ENCODE measurements at places on chromosomes 3 and 15.

- DNase-seq, result no peak
These were observed 192.6 kb upstream of the MBNL1 start for GRCh38 chr3:152076148-152076547.

DNA sequence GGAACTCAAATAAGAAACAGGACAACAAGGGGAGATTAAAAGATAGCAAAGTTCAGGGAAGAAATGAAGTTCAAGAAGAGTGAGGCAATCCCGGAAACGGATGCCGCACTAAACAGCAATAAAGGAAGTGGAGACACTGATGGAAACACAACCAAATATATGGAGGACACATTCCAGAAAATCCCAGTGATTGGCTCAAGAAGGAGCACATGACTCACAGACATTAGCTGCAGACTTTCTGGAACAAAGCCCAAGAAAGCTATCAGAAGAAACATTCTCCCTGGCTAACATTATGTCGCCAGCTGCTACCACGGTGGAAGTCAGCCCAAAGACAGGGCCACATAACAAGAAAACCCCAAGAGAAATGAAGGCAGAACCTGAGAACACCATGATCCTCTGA, 18.1 kb upstream of the VGLL4 start:
- DNase-seq, result no peak

GRCh38 chr3:90080988-90081387, 973.6 kb downstream of the EPHA3 start:
- DNase-seq, result no peak

DNA sequence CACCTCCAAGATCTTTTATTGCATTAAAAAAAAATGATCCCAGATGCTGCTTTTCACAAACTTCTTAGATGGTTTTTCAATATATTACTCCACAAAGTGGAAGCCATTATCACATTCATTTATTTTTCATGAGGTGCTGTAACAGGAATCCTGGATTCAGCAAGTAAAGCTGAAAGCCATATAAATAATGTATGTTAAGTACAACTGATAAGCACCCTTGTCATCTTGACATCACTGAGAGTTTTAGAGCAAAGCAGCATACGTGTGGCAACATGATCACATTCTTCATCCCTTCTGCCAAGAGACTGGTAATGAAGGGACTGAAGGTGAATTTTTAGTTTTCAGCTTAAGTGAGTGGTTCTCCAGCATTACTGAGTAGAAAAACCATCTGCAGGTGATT, 44.9 kb upstream of the LRRFIP2 start:
- no peak for DNase-seq

DNA sequence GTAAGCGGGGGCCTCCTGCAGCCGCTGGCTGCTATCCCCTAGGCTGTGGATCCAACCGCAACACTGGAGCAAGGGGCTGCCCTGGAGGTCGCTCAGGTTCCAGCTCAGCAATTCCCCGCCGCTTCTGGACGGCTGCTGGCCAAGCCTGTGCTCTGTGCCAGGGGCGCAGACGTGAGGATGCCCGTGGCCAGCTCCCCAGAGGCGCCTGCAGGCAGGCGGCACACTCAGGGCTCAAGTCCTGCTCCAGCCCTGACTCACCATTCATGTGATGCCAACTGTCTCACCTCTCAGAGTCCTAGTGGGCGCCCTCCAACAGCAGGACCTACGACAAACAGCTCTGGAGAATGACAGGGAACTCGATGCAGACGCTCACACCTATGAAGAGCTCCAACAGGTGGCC, 31.6 kb downstream of the KLHL25 start:
- no peak for DNase-seq

GRCh38 chr15:40061212-40061901, 22.4 kb upstream of the SRP14 start:
- no peak for DNase-seq

- no peak for DNase-seq
These were observed 88.0 kb downstream of the OSBPL10 start for GRCh38 chr3:31892916-31893573.

DNA sequence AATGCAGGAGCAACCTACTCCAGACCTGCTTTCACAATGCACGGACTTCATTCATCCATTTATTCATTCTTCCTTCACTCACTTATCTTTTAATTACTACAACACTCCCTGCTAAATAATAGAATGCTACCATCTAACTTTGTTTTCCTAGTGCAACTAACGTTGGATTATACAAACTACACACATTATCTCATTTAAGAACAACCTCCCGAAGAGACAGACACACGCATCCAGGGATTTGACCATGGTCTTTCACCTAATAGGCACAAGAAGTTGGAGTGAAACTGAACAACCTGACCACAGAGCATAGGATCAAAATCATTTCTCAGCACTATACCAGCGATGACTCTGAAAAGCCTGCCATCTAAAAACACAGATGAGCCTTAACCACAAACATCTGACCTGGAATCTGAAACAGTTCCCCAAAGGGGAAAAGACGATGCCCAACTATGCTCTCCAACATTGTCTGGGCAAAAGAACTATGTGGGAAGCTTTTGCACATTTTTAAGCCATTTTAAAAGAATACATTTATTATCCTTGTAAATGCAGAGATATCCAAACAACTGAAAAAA, 21.0 kb downstream of the ZNF385D start:
- no peak for DNase-seq

GRCh38 chr15:68310178-68310803, 32.7 kb downstream of the FEM1B start:
- DNase-seq, result no peak

GRCh38 chr3:158169091-158169491, 59.2 kb downstream of the RSRC1 start:
- no peak for DNase-seq

DNA sequence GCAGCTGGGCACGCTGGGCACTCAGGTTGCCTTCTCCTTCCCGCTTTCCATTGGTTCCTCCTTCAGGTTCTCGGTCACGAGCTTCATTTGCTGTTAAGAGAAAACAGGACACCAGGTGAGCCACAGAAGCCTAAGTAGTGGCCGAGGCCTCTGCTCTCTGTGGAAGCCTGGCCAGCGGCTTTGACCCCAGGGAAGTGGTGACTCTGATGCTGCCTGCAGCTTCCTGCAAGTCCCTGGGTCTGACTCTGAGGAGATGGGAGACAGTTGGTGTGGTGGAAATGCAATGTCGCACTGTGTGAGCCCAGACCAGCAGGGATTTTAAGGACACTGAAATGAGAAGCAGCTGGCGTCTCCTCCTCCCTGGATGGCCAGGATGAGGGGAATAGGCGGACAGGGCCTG, 80.5 kb downstream of the SNRK start:
- no peak for DNase-seq

- DNase-seq, result no peak
These were observed 519.6 kb downstream of the NTRK3 start for GRCh38 chr15:87736891-87737389.

DNA sequence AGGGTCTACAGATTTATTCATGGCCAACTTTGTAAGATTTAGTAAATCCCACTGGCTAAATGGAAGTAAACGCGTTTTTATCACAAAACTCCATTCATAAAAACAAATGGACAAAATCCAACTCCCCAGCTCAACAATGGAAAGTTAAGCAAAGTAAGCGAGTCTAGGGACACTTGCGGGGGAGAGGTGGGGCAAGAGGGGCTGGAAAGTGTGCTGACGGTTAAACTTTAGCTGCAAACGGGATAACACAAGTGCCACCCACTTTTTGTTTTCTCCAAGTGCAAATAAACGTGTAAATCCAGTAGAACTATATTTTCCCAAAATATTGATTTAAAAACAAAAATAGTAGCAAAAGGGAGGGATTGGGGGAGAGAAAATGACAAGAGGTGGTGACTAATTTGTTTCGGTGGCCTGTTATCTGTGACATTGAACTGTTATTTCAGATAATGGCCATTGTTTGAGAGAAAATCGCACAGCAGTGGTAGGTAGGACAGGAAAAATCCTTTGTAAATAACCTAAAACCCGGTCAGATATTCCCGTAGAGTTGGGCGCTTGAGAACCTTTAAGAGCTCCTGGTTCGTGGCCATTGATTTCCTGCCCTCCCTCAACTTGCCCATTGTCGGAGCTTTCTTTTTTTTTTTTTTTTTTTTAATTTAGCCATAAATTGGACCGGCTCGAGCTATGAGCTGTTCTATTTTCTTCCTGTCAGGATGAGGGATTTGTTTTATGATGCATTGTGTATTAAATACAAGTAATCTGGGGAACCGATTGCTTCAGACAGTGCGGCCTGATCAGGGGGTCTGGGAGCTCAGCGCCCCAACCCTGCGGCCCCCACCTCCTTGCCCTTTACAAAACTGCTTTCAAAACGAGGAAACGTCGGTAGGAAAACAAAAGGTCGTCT, 514.8 kb downstream of the MECOM start:
- no peak for DNase-seq
